ENCODE measurements at places on chromosomes 5 and 9.

DNA sequence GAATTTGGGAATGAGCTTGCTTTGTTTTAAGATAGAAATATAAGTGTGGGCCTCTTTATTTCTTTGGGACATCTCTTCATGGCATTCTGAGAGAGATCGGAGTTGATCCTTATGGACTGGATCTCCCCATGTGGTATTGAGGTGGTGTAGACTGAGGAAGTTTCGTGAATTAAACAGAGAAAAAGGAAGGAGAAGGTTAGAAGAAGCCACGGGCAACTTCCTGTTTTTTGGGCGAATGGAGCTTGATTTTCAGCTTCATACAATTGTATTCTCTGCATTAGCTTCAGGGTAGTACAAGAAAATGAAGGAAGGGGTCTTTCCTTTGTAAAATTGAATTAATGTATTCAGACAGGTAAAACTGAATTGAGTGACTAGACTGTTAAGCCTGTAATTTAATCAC, 70.5 kb upstream of the HMHB1 start:
- DNase-seq: no peak

- DNase-seq: no peak
Measured at GRCh38 chr5:102809033-102809432, 53.9 kb downstream of the PAM start.

GRCh38 chr5:149852641-149853330, 91.8 kb downstream of the PDE6A start:
- DNase-seq: no peak

DNA sequence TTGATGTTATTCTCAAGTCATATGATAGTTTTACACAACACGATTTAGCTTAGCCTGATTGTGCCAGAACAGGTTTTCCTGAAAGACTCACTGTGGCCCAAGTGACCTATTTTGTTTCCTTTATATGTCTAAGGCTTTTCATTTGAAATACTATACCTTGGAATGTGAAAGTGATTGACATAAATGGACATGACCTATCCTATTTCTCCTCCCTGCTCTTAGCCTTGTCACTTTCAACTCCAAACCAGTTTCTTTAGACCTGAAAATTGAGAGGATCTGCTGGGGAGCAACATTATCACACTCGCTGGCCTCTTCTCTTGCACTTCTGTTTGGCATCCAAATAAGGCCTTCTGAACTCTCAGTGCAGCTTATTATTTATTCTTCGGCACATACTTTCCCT, 496.8 kb downstream of the MAT2B start:
- no peak for DNase-seq

DNA sequence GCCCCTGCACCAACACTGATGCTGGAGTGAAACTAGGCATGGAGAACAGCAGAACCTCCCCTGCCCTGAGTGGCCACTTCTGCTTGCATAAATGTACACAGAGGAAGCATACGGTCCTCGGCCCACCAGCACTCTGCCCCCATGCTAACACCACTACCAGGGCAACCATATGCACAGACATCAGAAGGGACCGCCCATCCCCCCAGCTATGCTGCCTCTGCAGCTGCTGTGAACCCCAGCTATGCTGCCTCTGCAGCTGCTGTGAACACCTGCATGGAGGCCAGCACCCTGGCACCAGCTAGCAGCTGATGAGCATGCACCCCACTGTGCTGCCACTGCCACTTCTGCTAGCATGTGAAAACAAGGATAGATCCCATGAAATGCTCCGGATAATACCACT, 250.3 kb downstream of the TUSC1 start:
- DNase-seq: no peak

DNA sequence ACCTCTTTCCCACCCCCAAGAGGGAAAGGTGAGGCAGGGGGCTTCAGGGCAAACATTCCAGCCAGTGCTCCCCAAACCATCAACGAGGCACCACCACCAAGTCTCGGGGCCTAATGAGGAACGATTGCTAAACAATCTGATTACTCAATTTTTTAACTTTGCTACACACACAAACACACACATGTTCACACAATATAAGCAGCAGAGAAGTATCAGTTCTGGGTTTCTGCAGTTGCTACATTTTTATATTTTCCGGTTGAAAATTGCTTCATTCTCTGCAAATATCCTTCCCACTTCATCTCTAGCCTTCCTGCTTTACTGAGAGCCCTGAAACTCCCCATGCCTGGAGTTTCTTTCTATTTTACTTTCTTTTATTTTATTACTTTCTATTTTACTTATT, 60.2 kb downstream of the FEM1C start:
- no peak for DNase-seq

DNA sequence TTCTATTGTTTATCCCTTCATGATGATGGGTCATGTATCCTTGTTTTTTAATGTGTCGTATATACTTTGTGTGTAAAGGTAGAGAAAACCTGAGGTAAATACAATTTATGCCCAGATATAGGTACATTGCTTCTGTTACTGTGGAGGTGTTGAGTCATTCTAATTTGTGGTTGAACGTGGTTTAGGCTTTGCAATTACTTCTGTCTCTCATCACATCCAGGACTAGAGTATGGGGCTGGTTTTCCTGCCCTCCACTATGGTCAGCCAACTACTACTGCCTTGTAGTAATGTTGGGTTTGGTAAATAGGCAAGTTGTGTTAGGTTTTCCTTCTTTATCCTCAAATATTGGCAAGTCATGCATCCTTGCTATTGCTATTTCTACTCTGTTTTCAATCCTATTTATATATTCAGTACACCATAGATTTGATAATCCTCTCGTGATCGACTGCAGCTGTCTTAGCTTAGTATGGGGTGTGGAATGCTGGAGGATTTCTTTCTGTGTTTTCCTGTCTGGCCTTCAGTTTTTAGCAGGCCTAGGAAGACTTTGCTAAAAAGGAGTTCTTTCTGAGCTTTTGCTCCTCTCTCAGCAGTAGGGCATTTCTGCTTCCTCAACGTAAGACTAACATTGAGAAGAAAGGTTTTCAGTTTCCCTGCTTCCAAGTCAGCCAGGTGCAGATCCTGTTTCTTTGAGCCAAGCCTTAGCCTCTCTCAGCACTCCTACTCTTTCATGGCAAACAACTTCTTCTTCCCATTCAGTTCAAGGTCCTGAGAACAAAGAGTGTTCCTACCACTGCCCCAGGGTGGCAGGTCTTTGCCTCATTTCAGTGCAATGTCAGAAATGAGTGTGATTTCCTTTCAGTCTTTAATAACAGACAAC, 844.4 kb upstream of the CDH18 start:
- no peak for DNase-seq

Data from stimulated activated CD4-positive, alpha-beta T cell treated with anti-CD3 and anti-CD28 coated beads, Interleukin-1b, Interleukin-23, amount 100 ng/mL, for 1 hour (primary cell).